ENCODE measurements at places on chromosomes 5 and 9.

- peak; percentile 42 for DNase-seq
Observed at GRCh38 chr5:172958331-172959046, 735 bp upstream of the RPL26L1 start.

GRCh38 chr5:177447066-177447610, 524 bp downstream of the PRR7 start:
- no peak for DNase-seq

GRCh38 chr5:663436-664342, 29.5 kb downstream of the TPPP start:
- DNase-seq = no peak

GRCh38 chr5:53895091-53895683, 334.7 kb downstream of the NDUFS4 start:
- no peak for DNase-seq

GRCh38 chr5:168211245-168211644, 80.2 kb upstream of the WWC1 start:
- DNase-seq = no peak

- no peak for DNase-seq
Observed at GRCh38 chr5:131649161-131649560, 14.1 kb upstream of the RAPGEF6 start.

GRCh38 chr9:77752554-77752953, 104.4 kb upstream of the GNA14 start:
- no peak for DNase-seq

DNA sequence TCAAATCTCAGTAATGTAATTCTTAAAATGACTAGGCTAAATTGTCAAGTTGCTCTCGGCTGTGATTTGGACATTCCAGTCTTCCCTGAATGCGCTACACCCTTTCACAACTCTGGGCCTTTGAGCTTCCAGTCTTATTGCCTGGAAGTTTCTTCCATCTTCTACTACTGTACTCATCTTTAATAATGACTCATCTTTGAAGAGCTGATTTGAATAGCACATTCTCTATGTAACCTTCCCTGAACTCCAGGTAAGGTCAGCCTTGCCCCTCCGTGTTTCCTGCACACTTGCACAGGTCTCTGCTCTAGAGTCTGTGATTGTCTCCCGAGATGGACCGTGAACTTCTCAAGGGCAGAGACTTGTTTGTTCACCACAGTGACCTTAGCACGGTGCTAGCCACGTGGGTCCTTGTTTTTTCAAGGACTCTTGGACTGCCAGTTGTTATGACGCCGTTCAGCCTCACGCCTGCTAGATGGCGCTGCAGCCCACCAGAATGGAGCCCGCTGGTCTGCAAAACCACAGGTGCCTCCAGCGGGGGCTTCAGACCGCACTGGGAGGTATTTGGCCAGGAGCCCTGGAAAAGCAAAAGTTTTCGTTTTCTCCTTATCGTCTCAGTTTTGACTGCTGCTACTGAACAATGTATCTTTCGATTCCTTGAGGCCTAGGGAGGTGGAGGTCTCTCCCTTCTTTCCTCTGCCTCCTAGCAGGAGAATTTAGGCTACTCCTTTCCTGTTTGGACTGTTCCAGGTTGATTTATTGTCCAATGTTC, 44.4 kb downstream of the SEC61B start:
- DNase-seq = peak; percentile 33
